NCI-H187 treated with DMSO at 0.1 percent for 48 hours (cell line): ENCODE measurements at places on chromosomes 5 and 9.

- DNase-seq = no peak
These were observed at the start of gene ZNF618 for GRCh38 chr9:113876151-113876992. TSS of gene ZNF618 (plus strand) at chr9:113876309. CDS start at chr9:113876381, 72 bp downstream.

DNA sequence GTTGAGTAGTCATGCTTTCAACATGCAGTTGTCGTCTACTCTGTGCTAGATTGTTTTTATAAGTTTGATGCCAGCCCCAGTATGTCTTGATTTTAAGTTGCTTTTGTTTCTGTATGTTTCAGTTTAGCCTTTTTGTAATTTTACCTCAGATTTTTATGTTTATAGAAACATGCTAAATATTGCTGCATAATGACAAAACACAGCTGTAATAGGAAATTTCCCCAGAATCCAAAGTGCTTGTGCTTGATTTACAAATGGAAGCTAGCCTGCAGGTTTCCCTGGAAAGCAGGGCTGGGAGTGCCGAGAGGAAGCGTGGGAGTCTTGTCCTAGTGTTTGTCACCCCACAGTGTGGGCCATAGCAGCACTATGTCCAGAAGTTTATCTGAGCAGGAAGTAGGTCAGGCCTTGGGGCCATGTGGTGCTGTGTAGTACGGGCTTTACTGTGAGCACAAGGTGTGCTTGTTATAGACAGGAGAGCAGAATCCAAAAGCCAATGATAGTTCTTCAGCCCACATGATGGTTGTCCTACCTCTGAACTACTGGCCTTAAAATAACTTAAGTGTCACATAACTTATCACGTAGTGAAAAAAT is 100.0 kb upstream of the NREP start:
- DNase-seq = no peak

DNA sequence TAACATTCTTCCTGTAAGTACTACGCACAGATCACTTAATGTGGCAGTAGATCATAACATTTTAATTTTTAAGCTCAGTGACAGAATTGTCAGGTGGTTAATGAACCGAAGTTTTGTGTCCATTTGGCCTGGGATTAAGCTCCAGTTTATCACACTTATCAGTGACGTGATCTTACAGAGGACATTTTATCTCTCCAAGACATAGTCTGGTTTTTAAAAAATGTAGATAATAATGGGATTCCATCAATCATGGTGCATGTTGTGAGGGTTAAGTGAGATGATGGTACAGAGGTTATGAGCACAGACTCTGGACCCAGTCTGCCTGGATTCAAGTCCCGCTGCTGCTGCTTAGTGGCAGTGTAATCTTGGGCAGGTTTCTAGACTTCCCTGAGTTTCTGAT is 66.0 kb upstream of the ZFAND5 start:
- no peak for DNase-seq

DNA sequence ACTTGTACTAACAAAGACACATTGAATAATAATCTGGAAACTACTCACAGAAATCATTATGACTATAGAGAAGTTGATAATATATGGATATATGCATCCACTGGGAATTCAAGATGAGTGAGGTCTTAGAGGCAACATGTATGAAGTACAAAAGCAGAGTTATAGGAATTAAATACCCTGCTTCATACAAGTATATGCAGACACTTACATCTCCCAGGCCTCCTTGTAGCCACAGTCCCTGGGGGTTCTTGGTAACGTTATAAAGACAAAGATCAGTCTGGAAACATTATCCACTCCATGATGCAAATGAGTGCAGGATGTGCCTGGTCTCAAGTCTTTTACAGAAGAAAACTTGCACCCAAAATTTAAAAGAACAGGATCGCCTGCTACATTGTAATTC is 92.4 kb upstream of the ANXA1 start:
- no peak for DNase-seq

GRCh38 chr5:132776131-132776937 is 705 bp downstream of the SEPTIN8 start:
- DNase-seq = no peak

DNA sequence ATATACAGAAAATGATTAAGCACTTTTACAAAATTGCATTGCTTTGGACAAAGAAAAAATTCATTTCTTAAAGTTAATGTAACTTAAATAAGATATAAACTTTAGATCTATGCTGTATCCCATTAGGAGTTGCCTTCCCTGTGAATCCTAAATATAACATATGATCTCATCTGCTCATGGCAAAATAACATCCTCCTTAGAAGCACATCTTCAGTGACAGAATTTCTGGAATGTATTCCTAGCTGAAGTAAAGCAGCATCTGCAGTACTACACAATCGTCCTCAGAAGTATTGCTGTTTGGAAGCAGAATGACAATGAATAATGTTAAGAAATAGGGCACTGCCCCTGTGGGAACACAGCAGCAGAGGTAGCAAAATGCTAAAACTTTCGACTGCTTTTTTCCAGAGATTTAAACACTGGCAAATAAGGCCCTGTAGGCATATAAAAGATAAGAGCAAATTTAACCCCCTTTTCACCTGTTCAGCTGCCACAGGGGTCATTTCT is 571.0 kb downstream of the PTPRD start:
- DNase-seq = no peak

DNA sequence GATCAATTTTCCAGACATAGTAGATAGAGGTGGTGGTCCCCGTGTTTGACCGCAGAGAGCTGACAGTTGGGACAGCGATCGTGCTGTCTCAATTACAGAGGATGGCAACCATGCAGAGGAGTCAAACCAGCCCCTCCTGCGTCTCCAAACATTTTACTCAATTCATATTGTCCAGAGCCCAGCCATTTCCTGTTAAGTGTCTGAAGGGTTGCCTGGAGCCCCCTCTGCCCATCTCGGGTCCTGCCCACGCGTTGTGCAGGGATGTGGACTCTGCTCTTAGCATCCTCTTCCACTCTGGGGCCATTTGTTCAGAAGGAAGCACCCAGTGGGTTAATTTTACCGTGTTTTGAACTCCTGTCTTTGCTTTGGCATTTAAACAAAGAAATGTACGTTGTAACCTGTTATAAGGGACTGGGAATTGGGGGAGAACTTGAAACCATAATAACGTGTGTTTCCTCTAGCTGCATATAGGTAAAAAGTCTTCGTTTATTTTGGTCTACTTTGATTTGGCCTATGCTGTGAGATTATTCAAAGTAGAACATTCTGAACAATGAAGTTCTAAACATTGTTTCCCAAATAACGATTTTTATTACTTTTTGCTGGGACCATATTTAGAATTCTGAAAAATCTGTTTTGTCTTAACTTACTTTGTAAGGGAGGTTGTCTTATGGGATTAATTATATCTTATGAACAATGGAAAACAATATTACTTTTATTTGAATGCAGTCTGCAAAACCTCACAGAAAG is 876 bp downstream of the EGFLAM start:
- DNase-seq = no peak

DNA sequence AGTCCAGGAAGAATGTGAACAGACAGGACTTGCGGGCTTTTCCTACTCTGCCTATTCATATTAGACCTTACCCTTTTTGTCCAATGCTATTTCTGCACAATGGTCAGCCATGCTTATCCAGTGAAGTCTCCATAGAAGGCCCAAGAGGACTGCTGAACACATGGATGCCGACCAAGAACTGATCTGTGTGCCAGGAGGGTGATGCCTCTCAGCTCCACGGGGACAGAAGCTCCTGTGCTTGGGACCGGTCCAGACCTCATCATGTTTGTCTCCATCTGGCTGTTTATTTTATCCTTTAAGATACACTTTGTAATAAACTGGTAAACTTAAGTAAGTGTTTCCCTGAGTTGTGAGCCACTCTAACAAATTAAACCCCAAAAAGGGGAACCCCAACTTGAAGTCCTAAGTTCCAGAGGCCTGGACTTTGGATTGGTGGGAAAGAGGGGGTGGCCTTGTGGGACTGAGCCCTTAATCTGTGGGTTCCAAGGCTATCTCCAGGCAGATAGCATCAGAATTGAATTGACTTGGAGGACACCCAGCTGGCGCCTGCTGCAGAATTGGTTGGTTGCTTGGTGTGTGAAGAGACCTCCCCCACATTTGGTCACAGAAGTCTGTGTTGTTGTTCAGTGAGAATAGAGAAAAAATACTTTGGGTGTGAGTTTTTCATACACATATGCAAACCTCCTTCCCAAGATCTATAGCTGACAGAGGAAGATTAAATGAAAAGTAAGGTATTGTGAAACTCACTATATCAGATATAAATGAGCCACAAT is 57.9 kb upstream of the ANKH start:
- no peak for DNase-seq

GRCh38 chr5:72070529-72070928 is 36.7 kb upstream of the MAP1B start:
- no peak for DNase-seq

- no peak for DNase-seq
These were observed 32.1 kb downstream of the EXOC3 start for GRCh38 chr5:474840-475661.

DNA sequence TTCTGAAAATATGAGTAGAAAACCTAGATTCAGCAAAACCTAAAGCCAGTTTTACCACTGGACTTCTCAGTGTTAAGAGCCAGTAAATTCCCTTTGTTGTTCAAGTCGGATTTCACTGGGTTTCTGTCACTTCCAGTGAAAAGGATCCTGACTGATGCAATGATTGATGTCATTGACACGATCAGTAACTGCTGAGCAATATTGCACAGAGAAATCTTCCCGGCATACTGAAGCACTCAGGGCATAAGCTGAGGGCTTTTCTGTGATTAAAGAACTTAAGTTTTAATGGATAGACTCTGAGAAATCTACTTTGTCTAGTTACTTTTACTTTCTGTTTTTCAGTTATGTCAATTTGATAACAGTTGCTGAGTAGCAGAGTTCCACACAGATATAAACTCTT is 61.9 kb downstream of the DENND1A start:
- no peak for DNase-seq

- DNase-seq = no peak
These were observed 131.4 kb upstream of the SHB start for GRCh38 chr9:38200431-38200830.

GRCh38 chr9:136122425-136123383 is 4.0 kb upstream of the TMEM250 start:
- no peak for DNase-seq

GRCh38 chr5:56993241-56993640 is 41.3 kb upstream of the MIER3 start:
- no peak for DNase-seq

GRCh38 chr9:103837940-103838339 is 256.2 kb upstream of the SMC2 start:
- DNase-seq = no peak

DNA sequence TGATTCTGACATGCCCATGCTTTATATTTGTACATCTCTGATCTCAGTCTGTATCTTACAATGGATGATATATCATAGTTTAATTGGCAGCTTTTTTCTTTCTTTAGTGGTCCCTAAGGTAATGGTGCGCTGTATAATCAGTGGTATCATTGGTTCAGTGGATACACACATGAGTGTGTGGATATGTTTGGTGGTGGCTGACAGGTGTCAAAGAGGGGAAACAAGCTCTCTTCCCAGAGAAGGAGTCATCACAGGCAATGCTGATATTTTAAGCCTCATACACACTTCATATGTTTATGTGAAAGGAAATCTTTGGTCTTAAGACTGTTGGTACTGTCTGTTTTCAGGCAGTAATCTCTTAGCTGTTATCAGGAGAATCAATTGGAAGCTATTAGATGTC is 52.1 kb upstream of the KIAA1958 start:
- no peak for DNase-seq

DNA sequence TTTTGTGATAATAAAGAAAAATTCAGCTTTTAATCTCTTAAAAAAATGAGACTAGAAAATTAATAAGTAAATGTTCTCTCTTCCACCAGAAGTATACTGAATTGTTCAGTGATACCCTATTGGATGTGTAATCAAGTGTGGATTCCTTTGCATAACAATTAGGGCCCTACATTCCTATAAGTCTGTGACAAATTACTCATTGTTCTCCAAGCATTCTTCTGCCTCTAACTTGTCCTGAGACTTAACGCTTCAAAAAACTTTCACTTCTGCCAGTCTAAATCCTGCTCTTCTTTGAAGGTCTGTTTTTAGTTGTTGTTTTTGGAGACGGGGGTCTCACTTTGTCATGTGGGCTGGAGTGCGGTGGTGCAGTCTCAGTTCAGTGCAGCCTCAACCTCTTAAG is 9.2 kb upstream of the DDX46 start:
- DNase-seq = no peak

DNA sequence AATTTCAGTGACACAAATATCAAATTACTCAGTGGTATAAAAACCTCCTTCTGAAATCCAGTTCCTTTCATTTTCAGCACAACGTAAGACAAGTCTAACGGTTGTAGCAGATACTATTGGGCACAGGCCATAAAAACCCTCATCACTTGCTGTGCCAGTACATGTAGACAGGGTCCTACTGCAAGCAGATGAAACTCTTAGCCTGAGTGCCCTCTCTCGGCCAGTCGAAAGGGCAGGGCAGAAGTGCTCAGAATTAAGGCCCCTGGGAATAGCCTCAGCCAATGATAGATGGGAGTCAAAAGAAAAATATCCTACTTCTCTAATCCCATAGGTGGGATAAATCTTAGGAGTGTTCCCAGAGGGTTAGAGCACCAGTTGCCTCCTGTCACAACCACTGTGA is 168.5 kb upstream of the FER start:
- no peak for DNase-seq

DNA sequence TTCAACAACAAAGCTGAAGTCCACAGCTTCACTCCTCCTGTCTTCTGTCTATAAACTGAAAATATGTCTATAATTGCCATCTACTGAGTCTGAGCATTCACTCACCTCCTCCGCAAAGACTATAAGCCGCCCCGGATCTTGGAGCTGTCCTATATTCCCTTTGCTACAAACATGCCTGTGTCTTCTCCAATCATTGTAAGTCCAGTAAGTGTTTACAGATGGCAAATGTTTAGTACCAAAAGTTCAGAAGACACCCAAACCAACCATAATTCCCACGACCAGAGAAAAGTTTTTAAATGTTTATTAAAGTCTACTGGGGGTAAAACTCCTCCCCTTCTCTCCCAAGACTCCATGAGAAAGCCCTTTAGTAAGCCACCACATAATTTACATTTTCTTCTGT is 80.9 kb downstream of the EBF1 start:
- DNase-seq = no peak

GRCh38 chr5:75461679-75462078 is 49.8 kb downstream of the CERT1 start:
- no peak for DNase-seq

GRCh38 chr5:43105369-43106289 is 15.1 kb upstream of the ZNF131 start:
- peak; percentile 91 for DNase-seq

DNA sequence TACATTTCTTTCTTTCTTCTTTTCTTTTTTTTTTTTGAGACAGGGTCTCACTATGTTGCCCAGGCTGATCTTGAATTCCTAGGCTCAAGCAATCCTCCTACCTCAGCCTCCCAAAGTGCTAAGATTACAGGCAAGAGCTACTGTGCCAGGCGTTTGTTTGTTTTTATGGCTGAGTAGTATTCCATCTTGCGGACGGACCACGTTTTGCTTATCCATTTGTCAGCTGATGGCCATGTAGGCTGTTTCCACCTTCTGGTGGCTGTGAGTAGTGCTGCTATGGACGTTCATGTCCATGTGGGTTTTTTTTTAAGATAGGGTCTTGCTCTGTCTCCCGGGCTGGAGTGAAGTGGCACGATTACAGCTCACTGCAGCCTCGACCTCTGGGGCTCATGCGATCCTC is 2.5 kb downstream of the DOK3 start:
- no peak for DNase-seq

- DNase-seq = no peak
These were observed 128.1 kb upstream of the RPS23 start for GRCh38 chr5:82406205-82406773.
